ENCODE measurements at places on chromosomes 1 and 21.

DNA sequence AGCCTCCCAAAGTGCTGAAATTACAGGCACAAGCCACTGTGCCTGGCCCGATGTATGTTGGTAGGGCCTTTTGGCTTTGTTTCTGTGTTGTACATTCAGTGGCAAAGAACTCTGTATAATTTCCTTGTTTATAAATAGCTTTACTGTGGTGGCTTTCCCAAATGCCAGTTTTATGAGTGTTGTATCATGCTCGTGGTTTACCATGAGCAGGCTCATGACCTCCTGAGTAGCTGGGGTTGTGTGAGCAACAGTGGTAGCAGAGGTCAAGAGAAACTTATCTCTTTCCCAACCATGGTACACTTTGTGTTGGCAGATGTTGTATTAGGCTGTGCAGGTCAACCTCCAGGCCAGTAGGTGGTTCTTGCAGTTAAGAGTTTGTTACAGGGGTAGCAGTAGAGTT, 420.4 kb upstream of the BEND5 start:
- DNase-seq = no peak

DNA sequence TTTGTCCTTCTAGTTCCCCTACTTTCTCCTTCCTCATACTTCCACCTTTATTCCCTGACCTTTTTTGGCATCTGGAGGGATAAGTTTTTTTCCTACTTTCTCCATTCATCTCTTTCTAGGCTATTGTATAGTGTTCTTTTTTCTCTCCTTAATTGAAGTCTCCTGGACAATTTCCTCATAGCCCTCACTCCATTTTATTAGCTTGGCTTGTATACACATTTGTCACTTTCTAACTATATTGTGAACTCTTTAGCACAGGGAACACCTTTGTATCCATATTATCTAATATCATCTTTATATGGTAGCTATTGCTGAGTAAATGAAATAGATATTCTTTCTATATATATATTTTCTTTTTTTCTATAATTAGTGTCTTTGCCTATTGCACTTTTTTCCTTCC, 47.6 kb downstream of the TMED5 start:
- no peak for DNase-seq

DNA sequence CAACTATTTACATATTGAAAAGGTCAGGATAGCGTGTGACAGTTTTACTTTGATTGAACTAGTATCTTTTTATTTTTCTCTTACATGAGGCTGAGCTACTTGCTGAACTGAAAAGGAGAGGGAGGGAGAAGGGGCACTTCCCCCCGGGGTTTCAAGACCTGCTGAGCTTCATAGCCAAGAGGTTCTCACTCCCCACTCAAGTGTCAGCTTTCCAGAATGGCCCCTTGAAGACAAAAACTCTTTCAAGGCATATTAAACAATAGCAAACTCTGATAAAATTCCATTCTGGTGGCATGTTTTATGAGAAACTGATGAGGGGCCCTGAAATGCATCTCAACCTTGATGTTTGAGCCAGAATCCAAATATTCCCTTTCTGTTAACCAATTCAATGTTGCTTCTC, 143.0 kb downstream of the KAZN start:
- DNase-seq = no peak

DNA sequence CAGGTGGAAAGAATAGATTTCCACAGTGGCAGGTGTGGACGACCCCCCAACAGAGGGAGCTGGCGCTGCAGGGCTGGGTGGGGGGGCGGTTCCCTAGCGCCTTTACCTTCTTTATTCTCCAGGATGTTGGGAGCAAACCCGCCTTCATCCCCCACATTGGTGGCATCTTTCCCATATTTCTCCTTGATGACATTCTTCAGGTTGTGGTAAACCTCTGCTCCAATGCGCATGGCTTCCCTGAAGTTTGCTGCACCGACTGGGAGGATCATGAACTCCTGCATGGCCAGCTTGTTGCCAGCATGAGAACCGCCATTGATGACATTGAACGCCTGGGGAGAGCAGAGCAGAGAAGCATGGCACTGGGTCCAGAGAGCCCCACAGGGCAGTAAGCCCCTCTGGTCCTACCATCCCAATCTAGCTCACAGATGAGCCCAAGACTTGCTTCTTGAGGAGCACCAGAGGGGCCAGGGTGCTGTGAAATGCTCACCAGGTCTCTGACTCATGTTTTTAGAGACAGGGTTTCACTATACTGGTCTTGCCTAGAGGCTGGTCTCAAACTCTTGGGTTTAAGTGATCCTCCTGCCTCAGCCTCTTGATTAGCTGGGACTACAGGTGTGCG, 12.2 kb downstream of the ENO1 start:
- no peak for DNase-seq

DNA sequence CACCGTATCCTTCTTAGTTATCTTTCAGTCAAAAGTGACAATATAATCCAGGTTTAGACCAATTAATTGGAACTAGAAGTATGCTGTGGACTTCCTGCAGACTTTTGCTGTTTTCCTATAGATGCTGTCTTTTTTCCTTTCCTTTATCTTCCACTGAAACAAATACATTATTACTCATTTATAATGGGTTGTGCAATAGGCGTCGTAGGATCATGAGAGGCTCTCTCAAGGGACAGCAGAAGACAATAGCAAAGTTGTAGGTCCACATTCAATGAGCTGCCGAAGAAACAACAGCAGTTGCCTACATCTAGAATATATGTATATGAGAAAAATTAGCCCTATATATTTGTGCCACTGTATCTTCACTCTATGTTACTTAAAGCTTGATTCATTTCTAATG, 371.6 kb downstream of the AMY1C start:
- DNase-seq = no peak

- DNase-seq = no peak
These were observed 6.1 kb upstream of the PHLDA3 start for GRCh38 chr1:201475130-201475529.

DNA sequence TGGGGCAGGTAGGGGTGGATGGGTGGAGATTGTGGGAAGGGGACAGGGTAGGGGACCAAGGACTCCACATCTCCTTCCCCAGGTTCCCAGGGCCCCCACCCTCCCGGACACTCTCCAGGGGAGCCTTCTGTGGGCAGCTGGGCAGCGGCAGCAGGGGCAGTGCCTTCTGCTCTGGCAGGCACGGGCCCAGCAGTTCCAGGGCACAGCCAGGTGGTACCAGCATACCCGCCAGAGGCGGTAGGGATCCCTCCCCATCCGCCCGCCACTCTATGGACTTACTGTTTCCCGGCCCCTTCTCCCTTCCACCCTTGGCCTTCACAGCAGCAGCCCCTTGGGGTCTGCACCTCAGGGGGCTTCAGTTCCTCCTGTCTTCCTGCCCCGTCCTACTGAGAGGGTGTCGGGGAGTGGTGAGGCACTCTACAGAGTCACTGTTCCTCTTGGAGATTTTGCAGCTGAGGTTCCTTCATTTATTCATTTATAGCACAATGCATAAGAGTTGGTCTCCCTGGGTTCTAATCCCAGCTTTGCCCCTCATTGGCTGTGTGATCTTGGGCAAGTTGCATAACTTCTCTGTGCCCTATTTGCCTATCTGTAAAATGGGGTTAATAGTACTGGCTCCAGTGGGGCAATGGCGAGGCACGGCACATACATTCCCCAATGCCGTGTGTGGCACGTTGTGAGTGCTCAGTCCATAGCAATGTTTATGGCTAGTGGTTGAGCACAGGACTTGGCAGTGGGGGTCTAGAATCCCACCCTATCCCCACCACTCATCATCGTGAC, 17.0 kb downstream of the C1orf167 start:
- no peak for DNase-seq

- DNase-seq = peak; percentile 39
These were observed 42.8 kb upstream of the USP24 start for GRCh38 chr1:55257958-55258357.

- no peak for DNase-seq
These were observed 119.9 kb downstream of the KCNJ15 start for GRCh38 chr21:38376693-38377092.

DNA sequence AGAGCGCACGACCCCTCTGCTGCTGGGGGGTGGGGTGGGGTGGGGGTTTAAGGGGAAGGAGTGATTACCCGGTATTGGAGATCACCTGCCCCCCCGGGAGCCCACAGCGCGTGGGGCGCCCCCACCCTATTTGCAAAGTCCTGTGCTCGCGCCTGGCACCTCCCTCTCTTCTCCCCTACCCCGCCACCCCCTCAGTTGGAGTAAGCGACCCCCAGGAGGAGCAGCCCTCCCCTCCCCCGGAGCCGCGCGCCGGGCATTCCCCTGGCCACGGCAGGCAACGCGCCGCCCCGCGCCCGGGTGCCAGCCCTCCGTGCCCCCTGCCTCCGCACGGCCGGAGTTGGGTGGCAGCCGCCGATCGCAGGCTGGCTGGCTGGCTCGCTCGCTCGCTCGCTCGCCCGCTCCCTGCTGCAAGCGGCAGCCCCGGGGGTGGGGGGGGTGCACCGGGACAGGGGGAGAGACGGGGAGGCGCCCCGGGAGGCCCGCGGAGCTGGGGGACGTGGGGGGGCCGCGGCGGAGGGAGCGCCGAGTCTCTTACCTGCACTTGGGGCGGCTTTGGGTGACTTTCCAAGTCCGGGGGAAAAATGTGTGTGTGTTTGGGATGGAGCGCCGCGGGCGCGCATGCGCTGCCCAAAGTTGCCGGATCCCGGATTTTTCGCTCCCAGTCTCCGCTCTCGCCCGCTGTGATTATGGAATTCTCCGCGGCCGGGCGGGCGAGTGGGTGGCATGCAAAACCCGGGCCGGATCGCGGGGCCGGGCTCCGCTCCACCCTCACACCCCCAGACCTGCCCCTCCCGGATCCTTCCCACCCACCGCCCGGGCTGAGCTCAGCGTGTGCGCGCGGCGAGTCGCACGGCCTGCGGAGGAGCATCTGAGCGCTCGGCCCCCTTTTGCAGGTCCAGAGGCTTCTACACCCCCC, at the start of gene CASZ1:
CASZ1 (minus strand) TSS at position 618 of the 916 bp plus-strand sequence. CDS start 102,757 bp downstream, outside the sequence.
- DNase-seq = no peak

DNA sequence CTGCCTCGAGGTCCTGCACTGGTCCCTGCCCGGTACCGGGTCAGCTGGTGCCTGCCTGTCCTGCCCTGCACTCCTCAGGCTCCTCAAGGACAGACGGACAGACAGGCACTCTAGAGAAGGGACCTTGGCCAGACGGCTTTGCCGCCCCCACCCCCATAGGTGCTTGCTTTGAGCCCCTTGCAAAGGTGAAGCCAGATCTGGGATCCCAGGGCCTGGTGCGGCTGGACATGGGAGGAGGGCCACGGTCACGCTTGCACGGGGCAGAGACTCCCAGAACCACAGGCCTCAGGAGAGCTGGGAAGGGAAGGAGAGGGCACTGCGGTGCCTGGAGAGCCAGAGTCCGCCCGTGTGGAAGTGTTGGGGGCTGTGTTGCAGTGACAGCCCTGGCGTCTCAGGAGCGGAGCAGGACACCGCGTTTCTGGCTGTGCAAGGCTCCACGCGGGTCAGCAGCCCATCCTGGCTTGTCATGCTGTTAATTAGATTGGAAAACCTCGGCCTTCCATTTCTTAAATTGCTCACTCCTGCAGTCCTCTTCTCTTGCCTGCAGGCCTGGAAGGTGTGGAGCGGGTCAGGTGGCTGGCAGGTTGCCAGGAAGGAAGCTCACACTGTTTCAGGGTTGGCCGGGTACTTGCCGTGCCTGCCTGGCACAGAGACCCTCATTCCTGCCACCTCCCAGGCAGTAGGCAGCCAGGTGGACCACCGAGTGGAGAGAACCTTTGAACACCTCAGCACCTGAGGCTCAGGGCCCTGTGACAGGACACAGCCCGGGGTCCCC, 16.3 kb downstream of the COL18A1 start:
- no peak for DNase-seq

DNA sequence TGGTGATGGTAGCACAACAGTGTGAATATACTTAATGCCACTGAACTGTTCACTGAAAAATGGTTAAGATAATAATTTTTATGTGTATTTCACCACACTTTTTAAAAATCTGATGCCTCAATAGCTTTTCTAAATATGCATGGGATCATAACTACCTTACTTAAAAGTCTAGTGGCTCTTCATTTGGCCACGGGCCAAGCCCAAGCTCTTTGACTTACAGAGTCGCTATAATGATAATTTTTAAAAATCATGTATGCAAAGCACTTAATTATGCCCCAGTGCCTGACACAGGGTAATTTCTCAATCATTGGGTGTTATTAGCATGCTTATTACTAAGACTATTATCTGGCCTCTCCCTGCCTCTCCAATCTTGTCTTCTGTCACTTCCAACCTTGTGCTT, 7.6 kb upstream of the CNN3 start:
- no peak for DNase-seq

- no peak for DNase-seq
These were observed 9.5 kb downstream of the ATP1B1 start for GRCh38 chr1:169115891-169116585.

DNA sequence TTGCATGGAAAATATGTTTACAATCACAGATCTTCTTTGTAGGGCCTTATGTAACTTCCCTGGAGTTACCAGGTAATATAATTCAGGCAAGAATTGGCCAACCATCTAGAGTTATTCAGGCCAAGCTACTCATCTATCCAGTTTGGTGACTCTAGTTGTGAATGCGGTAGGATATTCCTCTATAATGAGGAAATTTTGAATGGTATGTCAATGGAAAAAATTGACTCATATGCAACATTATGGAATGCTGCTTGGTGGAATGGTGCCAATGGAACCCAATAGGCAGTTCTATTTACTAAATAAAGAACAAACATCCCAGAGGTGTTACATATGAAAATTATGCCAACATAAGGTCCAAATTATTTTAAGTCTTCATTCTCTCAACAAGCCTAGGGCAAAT, 5.6 kb upstream of the TNFSF18 start:
- no peak for DNase-seq

- no peak for DNase-seq
These were observed 106.6 kb upstream of the TMPRSS2 start for GRCh38 chr21:41614511-41614910.

- no peak for DNase-seq
These were observed 557.5 kb upstream of the PTBP2 start for GRCh38 chr1:96164053-96164452.

DNA sequence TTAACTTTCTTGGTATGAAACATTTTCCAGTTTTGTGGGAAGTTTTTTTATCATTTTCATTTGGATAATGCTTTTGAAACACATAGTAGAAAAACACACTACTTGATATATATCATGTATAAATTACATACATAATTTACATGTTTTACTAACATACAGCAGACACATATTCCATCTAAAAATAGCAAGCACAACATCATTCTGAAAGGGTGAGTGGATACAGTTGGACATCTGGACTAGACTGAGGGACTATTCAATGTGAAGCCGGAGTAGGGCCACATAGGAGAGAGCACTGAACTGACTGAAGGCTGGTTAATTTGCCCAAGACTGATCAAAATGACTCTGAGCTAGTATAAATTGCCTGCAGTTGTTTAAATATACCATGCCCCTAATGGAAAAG, 11.7 kb downstream of the CDKN2C start:
- no peak for DNase-seq

DNA sequence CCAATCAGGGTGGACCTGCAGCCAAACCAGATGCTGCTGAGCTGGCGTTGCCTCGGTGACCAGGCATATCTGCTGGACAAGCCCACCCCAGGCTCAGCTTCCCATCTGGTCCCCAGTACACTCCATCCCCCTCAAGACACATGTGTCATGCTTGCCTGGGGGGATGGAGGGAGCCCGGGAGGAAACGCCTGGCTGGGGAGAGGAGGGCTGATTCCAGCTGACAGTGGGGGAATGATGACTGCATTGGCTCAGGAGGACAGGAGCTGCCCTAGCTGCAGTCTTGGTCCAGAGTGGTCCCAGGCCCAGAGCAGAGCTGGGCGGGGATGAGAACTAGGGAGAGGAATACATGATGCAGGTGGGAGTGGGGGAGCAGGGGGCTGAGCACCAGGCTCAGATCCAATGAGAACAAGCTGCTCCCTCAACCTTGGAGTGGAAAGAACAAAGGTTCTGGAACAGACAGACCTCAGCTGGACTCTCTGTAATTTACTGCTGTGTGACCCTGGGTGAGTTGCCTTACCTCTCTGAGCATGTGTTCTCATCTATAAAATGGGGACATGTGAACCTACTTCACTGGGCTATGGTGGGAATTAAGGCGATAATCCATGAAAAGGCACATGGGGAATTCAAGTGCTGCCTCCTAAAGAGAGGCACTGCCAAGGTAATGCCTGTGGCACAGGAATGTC, 23.1 kb upstream of the ECE1 start:
- DNase-seq = no peak

All from stimulated activated CD8-positive, alpha-beta memory T cell treated with anti-CD3 and anti-CD28 coated beads, Interleukin-2, amount 100 ng/mL, for 1 hour (primary cell).